ENCODE measurements at places on chromosomes 5 and 9.

- no peak for DNase-seq
Measured at GRCh38 chr5:135249658-135250057, 149.4 kb downstream of the MACROH2A1 start.

- DNase-seq, result no peak
Measured at GRCh38 chr9:84481231-84481630, 140.7 kb upstream of the SLC28A3 start.

- DNase-seq, result no peak
Measured at GRCh38 chr5:17277907-17278306, 60.5 kb downstream of the BASP1 start.

GRCh38 chr5:139725073-139725830 is 70.4 kb upstream of the PSD2 start:
- DNase-seq, result no peak

GRCh38 chr5:94693043-94693822 is 74.8 kb downstream of the SLF1 start:
- no peak for DNase-seq

DNA sequence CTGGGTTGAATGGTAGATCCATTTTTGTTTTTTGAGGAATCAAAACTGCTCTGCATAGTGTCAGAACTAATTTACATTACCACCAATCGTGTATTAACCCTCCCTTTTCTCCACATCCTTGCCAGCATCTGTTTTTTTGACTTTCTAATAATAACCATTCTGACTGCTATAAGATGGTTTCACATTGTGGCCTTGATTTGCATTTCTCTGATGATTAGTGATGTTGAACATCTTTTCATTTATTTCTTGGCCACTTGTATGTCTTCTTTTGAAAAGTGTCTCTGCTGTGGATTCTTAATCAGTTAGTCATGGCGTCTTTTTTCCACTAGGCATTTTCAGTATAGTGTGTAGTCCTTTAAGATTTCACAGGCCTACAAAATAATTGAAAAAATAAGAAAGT is 2144.3 kb upstream of the C9orf72 start:
- no peak for DNase-seq

DNA sequence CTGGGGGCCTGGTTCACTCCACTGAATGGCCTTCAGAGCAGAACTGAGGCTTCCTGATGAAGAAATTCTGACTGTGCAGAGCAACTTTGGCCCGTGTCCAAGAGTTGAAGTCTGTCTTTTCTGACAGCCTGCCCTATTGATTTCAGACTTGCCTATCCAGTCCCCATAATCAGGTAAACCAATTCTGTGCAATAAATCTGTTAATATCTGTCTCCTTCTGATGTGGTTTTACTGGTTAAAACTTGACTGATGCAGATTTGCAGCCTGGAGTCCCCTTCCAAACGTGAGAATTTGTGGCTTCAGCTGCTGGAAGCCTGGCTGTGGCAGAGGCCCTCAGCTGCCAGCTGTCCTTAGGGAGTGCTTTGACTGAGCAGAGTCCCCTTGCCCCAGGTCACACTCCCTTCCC is 283.9 kb upstream of the ANKRD55 start:
- no peak for DNase-seq

DNA sequence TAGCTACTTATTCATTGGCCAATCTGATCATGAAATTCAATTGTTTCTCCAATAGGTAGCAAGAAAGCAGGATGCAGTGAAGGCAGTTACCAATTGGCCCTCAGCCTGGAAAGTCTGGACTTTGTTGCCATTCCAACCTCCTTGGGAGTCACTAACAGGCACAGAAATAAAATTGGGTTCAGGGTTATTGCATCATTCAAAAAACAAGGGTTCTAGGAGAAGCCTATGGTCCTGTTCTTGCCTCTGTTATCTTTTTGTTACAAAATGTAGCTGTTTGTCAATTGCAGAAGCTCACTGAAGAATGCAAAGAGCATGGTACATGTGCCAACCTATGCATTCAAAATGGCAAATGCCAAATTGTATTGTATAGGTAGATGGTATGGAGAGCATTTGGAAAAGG is 51.0 kb upstream of the CCNG1 start:
- no peak for DNase-seq

GRCh38 chr5:173310861-173311785 is 17.1 kb downstream of the STC2 start:
- no peak for DNase-seq

GRCh38 chr9:27599102-27599869 is 26.0 kb upstream of the C9orf72 start:
- peak; percentile 16 for DNase-seq

DNA sequence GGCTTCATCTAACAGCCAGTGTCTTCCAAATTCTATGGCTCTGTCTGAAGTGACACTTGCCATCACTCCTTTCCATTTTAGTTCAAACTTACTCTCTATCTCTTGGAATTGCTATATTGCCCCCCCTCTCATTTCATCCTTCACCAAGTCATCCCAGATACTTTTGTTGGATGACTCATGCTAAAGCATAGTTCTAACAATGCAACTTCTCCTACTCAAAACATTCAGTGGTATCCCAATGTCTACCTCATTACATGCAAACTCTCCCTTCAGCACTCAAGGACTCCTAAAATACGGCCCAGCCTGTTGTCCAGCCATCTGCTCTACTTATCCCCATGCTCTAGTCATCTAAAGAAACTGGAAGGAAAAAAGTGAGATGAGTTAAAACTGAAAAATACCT is 171.6 kb downstream of the RASEF start:
- DNase-seq, result no peak

- no peak for DNase-seq
Measured at GRCh38 chr5:91224969-91225368, 158.1 kb downstream of the ARRDC3 start.

DNA sequence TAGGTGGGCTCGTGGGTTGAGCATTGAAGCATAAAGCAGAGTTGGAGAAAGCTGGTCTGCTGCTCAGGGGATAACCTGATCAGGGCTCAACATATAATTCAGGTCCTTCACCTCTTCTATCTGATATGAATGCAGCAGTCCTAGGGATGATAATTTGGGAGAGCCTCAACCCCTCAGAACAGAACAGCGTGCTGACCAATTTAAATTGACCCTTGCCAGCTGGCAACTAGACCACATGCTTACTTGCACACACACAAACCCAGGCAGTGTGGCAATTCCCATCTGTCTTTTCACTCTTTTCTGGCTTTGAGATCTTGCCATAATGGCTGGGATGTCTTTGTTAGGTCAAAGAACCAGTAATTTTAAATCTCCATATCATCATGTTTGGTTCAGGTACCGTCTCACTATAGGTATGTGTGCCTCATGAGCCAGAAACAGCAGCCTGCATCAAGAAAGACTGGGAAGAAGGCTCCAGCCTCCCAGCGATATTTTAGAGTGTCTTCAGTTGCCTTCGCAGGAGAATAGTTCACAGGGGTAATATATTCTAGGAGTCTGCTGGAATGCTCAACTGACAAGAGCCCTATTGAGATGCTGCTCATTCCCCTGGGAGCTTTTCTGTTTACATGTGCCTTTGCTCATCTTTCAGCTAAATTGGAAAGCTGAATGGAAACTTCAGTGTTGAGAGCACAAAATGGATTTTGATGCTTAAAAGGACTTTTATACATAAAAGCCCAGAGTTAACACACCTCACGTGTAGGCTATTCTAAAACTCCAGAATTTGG is 497.6 kb downstream of the RASEF start:
- DNase-seq, result no peak

- DNase-seq, result no peak
Measured at GRCh38 chr9:25310961-25311360, 367.3 kb downstream of the TUSC1 start.

- no peak for DNase-seq
Measured at GRCh38 chr9:17291766-17292165, 156.9 kb downstream of the CNTLN start.

Data from SIG-M5 (cell line).